ENCODE measurements at places on chromosomes 2 and 18.

GRCh38 chr2:128282246-128282975, 36.3 kb downstream of the HS6ST1 start:
- DNase-seq = no peak

DNA sequence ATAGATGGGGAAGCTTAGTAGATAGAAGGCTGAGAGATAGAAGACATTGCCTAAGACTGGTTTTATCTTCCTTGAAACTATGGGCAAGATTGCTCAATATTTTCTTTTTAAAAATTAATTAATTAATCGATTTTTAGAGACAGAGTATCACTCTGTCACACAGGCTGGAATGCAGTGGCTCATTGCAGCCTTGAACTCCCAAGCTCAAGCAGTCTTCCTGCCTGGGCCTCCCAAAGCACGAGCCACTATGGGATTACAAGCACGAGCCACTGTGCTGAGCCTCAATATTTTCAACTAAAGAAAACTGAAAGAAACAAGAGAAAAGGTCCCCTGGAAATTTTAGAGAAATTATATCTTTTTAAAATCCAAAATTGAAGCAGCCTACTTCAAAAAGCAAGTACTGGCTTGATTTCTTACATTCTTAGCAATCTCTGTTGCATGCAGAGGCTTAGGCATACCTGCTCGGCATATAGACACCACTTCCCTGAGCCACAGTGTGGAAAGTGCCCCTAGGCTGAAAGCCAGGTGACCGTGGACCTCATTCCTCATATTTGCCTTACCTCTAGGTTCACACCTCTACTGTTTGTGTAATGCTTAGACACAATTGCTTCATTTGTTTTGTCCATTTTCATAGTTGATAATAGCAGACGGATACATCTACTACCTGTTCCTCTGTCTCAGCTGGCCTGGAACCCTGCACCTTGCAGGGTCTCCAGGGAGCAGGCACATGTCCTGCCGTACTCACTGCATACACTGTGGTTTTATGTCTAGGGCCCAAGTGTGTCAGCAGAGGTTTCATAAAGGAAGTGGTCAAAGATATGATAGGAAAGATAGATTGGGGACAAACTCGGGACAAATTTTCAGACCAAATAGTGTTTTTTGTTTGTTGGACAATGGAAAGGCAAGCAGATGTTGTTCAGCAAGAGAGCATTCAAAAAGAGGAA, 166.5 kb upstream of the ALPP start:
- no peak for DNase-seq

DNA sequence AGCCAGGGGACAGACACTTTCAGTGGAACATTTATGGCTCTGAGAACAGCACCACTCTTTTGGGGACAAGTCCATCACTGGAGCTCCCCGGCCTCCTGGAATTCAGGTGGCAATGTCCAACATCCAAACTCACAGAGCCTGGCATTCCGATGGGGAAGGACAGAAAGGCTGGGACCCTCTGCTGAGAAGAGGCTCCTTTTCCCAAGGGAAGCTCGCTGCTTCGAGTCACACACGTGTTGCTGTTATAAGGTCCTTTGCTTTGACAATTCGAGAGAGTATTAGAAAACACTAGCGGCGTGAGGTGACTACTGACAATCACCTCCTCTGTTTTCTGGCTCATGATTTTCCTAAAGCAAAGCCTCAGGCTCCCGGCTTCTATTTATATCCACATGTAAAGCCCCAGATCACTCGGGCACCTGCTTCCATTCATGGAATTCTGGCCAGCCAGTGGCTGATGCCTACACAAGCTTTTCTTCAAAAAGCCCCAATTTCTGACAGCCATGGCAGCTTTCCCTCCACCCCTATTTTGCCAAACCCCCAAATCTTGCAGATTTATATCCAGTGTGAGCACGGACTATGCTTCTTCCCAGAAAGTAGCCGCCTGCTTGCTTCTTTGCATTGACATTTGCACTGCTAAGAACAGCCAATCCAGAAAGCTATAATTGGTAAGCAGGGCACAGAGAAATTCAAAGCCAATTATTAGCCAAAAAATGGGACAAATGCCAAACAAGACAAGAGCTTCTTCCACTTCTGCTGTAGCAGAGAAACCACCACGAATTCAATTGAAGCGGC, 67.3 kb downstream of the NDUFA10 start:
- DNase-seq = no peak

- peak; percentile 31 for DNase-seq
Measured at GRCh38 chr2:120436885-120437603, 91.1 kb downstream of the INHBB start.

- no peak for DNase-seq
Measured at GRCh38 chr18:24947521-24948305, 404.3 kb downstream of the ZNF521 start.

GRCh38 chr2:235677937-235678336, 184.1 kb downstream of the AGAP1 start:
- DNase-seq = no peak

DNA sequence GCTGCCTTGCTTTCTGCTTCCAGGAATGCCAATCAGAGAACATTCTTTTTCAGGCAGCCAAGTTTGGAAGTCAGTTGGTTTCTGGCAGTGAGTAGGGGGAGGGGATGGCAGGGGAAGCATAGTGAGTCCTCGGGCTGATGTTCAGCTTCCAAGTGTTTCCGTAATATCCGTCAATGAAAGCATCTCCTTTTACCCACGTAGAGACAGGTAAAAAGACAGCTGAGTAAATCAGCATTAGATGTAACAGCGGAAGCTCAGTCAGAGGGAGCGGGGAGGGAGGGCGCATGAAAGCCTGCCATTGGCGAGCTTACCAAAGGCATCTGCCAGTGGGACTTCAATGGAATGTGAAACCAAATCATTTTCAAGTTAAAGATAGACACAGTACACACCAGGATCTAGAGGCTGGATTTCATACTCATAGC, 117.1 kb upstream of the DTNA start:
- peak; percentile 81 for DNase-seq

GRCh38 chr18:9901377-9901776, 12.4 kb upstream of the VAPA start:
- peak; percentile 71 for DNase-seq

GRCh38 chr18:46624127-46624526, 32.9 kb downstream of the LOXHD1 start:
- DNase-seq = no peak

- peak; percentile 56 for DNase-seq
Measured at GRCh38 chr2:216807857-216808272, 52.0 kb downstream of the TNP1 start.

- DNase-seq = no peak
Measured at GRCh38 chr2:16461672-16462071, 204.0 kb downstream of the CYRIA start.

DNA sequence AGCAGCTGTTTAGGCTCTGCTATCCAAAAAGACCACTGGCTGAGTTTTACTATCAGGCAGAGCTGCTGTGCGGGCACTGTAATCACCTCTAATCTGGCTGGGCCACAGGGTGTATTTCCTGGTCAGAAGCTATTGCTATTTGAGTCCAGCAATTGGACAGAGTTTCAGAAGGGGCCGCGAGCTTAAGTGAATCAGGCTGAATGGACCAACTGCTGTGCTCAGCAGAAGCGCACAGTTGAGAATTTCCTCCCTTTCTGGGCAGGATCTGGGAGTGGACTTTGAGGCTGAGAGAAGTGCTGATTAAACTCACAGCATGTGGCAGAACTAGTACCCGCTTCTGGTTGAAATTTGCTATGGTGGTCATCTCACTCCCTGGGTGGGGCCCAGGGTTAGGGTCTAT, 251.8 kb downstream of the INSIG2 start:
- DNase-seq = no peak

DNA sequence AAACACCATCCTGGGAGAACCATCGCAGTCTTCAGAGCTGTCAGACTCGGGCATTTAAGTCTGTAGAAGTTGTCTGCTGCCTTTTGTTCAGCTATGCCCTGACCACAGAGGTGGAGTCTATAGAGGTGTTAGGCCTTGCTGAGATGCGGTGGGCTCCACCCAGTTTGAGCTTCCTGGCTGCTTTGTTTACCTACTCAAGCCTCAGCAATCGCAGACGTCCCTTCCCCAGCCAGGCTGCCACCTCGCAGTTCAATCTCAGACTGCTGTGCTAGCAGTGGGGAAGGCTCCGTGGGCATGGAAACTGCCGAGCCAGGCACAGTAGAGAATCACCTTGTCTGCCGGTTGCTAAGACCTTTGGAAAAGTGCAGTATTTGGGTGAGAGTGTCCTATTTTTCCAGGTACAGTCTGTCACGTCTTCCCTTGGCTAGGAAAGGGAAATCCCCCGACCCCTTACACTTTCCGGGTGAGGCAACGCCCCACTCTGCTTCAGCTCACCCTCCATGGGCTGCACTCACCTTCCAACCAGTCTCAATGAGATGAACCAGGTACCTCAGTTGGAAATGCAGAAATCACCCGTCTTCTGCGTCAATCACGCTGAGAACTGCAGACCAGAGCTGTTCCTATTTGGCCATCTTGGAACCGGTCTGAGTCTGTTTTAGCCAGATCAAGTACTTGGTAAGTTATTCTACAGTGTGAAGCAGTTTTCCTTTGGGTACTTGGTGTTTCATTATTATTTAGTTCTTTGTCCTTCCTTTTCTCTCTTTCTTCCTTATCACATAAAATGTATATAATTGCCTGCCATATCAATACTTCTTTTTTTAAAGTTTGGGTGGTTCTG, 71.5 kb downstream of the CDC42EP3 start:
- DNase-seq = no peak

DNA sequence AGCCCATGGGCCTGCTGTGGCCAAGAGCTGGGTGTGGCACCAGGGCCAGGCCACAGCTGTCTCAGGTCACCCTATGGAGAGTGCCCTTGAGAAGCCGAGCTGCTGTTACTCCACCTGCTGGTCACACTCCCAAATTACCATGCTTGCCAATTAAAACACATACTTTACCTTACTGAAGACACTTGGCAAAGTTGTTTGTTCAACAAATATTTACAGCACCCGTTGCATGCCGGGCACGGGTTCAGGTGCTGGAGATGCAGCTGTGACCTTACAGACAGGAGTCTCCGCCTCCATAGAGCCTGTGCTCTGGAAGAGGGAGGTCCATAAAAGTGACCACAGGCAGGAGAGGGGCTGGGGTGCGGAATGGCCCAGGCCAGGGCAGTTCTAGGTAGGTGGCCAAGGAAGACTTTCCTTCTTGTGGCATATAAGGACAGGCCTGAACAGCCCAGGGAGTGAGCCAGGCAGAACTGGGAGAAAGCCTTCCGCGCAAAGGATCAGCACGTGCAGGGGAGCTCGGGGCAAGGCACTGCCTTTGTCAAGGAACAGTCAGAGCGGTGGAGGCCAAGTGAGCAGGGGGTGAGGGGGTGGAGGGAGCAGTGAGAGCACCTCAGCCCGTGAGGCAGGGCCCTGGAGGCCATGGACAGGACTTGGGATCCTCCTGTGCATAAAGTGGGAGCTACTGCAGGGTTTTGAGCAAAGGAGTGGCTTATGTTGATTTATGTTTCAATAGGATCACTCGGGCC, 23.6 kb upstream of the RBM44 start:
- peak; percentile 53 for DNase-seq

GRCh38 chr18:24516261-24516660, 55.8 kb downstream of the HRH4 start:
- DNase-seq = no peak

GRCh38 chr2:68536000-68536399, 68.6 kb downstream of the APLF start:
- no peak for DNase-seq

DNA sequence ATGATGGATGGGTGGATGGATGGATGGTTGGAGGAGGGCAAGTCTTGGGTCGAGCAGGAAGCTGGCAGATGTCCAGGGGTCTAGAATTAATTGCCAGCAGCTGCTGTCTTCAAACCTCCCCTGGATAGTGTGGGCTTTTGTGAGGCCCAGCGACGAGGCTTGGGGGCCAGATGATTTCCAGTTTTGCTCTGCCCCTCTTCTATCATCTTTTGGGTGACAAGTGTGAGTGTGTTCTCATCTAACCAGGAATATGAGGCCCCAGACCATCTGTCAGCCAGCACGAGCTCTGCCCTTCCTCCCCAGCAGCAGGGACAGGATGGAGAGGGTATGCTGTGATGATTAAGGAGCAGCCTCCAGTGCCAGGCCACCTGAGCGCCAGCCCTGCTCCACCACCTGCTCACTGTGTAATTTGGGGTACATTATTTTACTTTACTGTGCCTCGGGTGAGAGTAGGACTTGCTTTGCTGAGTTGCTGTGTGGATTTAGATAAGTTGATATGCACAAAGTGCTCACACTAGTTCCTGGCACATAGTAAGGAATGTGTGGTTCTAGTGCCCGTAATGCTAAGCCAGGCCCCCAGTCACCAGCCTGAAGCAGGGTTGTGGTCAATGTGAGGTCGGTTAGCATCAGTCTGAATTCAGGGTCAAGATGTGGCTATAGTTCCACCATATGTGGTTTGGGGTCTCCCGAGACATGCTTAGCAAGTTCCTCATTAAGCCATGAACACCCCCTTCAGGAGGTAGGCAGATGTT, 251.1 kb downstream of the CYP26B1 start:
- DNase-seq = no peak

DNA sequence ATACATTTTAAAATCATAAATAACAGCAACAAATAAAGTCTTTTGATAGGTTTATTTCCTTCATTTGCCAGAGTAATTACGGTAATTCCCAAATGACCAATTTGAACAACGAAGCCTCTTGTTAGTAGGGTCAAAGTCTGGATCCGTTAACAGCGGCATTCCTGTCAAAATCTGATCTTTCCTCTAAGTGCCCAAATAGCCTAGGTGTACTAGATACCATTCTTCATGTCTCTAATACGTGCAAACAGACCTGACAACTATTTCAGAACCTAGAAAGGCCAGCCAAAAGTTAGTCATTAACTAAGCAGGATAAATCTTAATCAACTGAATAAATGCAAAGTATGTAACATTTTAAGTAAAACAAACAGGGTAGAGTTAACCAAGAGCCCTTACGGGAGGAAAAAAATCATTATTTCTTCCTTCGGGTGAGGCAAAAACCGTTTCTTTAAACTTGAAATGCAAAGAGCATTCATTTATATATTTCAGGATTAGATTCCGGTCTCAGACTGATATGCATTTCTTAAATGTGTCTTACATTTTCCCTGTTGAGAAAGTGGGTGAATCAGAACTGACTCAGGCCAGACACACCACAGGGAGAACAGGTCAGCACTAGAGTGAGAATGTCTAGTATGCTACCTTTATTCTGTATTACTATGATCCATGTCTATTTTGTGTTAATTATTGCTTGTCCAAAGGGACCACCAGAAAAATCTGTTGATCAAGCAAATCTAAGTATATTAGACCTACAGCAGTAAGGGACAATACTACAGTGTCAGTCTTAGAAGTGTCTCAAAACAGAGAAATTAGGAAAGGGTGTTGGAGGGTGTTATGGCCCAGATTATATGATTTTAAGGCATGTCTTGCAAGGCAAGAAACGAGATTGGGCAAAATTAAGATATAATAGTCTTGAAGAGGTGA, 141.5 kb upstream of the NDUFV2 start:
- peak; percentile 91 for DNase-seq
